GM23248 (cell line): ENCODE measurements at places on chromosomes 16 and 17. TPM values are rescaled to one million over a fixed set of nuclear protein-coding genes. Genes with fewer than 3 reads are reported as not detected.

Gene KRTAP4-6
- not detected in 2 replicates for total RNA-seq

- DNase-seq = peak; percentile 23
- H3K27me3 ChIP-seq = peaks cover 9% of the 10 kb centered on the region
- no peaks in the 10 kb centered on the region for H3K36me3 ChIP-seq
- no peak overlapping the region for H3K27ac ChIP-seq
Observed at GRCh38 chr17:79933863-79934652, 94.8 kb upstream of the CBX4 start.

Gene IL34
- 1.0 TPM in 1 of 2 replicates, not detected in the other for total RNA-seq

DNA sequence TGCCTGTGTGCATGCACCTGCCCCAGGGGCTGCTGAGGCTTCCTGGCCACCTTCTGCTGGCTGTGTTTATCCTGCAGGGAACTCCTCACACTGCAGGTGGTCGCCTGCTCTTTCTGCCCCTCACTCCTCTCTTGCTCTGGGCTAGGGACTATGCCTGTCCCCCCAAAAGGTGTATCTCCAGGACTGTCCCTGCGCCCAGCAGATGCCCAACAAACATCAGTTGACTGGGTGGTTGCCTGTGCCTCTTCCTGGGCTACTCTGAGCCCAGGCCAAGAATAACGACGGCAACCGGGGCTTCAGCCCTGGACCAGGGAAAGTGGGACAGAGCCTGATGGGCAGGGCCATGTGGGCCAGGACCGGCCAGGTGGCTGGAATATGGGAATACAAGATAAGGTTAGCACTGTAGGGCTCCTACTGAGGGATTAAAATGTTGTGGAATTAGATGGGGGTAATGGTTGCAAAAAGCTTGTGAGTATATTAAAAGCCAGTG is 55.4 kb downstream of the VAC14 start:
- peak overlapping the region; percentile 98 for H3K27ac ChIP-seq
- peaks cover 35% of the 10 kb centered on the region for H3K4me1 ChIP-seq
- H3K27me3 ChIP-seq = no peaks in the 10 kb centered on the region
- DNase-seq = no peak

Gene TANC2
- 14.2 and 16.1 TPM in 2 replicates for total RNA-seq
